ENCODE measurements at places on chromosomes 3 and 15.

GRCh38 chr3:131883086-131883485, 151.7 kb downstream of the CPNE4 start:
- DNase-seq, result no peak

- no peak for DNase-seq
Measured at GRCh38 chr15:99986297-99987118, 253.3 kb upstream of the LYSMD4 start.

GRCh38 chr3:60983906-60984305, 267.3 kb downstream of the FHIT start:
- no peak for DNase-seq

GRCh38 chr3:29153811-29154210, 127.1 kb upstream of the RBMS3 start:
- DNase-seq, result no peak

GRCh38 chr3:133295944-133296917, 103.6 kb upstream of the BFSP2 start:
- DNase-seq, result no peak

GRCh38 chr15:77525400-77525811, 104.7 kb downstream of the HMG20A start:
- no peak for DNase-seq

DNA sequence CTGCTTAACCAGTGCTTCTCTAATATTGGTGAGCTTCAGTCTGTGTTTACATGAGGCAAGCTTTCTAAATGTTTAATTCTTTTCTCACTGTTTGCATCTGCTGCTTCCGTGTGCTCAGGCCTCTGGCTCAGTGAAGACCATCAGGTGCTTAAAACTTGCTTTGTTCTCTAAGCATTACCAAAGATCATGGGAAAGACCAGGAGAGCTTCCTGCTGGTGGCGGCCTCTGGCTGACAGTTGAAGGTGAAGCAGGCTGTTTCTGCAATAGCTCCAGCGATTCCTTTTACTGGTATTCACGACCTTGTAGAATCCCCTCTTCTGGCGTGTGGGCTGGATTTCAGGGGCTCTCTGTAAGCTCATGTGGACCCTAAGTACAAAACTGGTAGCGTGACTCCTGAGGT, 45.1 kb downstream of the EDEM1 start:
- no peak for DNase-seq

DNA sequence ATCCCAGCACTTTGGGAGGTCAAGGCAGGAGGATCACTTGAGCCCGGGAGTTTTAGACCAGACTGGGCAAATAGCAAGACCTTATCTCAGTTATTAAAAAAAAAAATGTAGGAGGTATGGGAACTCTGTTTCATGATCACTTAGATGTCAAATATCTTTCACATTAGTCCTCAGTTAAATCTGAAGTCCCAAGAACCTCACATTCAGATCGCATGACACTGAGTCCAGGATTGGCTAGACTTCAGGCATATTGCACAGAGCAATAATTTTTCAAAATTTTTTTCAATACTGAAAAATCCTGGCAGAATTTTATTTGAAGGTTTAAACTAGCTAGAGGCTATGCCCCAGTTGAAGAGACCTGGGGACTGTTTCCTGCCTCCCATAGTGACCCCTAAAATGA, 56.3 kb upstream of the ZNF148 start:
- no peak for DNase-seq

DNA sequence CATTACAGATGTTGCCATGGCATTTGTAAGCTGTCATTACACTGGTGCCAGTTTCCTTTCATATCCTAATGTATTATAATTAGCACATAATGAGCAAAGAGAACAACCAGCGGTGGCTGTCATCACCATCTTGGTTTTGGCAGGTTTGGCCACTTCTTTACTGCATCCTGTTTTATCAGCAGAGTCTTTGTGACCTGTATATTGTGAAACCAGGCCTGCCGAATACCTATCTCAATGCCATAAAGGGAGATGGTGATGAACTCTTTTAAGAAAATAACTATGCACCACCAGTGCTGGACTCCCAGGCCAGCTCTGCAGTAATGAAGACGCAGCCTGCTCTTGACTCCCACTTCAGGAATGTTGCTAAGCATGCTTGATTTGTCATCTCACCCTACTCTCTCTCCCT, 458.1 kb upstream of the NR2F2 start:
- no peak for DNase-seq

DNA sequence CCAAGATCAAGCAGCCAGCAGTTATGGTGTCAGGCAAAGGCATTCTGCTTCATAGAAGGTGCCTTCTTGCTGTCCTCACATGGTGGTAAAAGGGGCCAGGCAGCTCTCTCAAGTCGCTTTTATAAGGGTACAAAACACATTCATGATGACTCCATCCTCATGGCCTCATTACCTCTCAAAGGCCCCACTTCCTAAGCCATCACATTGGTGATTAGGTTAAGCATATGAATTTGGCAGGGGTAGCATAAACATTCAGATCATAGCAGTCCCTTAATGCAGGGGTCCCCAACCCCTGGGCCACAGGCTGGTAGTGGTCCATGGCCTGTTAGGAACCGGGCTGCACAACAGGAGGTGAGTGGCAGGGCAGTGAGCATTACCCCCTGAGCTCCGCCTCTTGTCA, 42.8 kb downstream of the PRR23E start:
- no peak for DNase-seq

GRCh38 chr3:174957081-174957480, 97.9 kb downstream of the NAALADL2 start:
- DNase-seq, result no peak

DNA sequence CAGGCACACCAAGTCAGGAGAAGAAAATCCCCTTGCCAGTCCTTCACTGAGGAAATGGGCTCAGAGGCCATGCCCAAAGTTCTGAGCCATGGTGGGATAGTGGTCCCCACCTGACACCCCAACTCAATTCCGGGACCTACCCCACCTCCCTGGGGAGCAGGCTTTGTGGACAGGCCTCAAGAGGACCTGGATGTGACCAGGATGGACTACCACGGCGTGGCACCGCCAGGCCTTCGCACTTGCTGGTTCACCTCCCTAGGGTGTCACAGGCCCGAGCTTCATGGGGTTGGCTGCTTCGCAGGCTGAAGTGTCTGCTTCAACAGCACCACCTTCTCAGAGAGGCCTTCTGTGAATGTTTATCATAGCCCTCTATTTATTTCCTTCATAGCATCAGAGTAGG, 31.7 kb downstream of the POC1A start:
- DNase-seq, result no peak

DNA sequence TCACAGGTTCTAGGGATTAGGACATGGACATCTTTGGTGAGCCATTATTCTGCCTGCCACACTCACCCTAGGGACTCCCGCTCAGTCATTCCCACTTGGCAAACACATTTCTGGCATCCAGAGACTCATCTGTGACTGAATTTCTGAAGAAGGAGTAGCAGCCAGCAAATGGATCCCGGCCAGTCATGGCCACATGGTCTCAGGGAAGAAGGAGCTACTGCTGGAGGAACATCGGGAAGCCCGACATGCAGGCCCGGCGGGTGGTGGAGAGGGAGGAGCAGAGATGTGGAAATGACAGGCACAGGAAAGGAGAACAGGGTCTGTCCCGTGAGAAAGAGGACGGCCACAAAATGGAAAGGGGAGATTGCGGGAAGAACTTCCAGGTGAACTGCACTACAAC, 65.4 kb downstream of the SEMA5B start:
- no peak for DNase-seq

DNA sequence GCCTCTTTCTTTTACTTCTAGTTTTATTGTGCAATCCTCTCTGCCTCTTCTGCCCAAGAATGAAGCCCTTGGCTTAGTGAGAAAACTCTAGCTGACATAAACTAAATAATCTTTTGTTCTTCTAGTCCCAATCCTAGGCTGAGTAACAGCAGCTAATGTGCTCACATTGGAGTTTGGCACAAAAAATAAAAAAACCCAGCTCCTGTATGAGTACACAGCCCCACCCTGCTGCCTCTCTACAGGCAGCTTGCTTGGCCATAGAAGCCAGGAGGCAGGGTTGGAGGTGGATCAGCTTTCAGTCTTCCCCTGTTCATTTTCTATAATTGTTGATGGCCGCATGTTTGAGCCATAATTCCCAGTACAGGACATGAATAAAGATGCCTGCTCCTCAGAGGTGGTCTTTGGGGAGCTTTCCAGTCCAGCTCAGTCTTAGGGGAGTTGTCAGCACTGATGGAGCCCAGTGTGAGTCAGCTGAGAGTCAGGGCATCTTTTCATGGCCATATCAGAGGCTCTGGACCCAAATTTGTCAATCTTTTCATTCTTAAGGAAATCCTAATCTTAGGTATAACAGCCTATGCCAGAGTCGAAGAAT, 46.7 kb downstream of the RTP1 start:
- no peak for DNase-seq

GRCh38 chr15:90037511-90037860, 36.4 kb downstream of the ZNF710 start:
- DNase-seq, result no peak

DNA sequence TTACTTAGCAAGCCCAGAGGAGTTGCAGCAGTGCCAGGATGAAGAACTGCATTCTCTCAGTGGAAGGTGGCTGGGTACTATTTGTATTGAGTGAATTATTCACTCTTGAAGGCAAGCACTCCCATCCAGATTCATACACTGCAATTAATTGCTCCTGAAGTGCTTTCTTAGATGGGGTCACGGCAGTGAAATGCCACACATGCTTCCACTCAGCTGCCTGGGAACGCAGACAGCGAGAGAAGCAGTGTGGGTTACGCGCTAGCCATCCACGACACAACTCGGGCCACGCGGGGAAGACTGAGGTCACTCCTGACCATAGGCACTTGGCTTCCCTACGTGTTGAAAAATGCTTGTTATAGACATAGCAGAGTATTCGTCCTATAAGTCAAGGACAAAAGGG, 30.8 kb upstream of the LMCD1 start:
- DNase-seq, result no peak

DNA sequence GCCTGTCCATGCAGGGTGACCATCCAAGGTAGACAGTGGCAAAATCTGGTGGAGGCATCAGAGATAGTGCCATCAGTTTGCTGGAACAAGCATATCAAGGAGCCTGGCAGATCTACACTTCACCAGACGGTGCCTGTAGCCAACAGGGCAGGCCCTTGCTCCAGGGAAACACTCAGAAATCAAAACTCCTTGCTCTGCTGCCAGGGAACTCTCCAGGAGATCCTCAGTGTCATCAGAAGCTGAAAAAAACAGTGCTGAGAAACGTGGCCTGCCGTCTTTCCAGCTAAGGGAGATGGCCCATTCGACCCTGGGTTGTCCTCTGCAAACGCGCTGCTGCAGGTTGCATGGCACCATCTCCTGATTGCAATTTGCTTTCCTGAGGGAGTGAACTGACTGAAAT, 30.5 kb upstream of the ATP13A3 start:
- DNase-seq, result no peak

GRCh38 chr3:105503191-105503593, 136.5 kb downstream of the ALCAM start:
- DNase-seq, result no peak

GRCh38 chr3:172716476-172716875, 5.6 kb upstream of the NCEH1 start:
- no peak for DNase-seq

GRCh38 chr15:74383286-74383685, 15.8 kb upstream of the CYP11A1 start:
- no peak for DNase-seq

DNA sequence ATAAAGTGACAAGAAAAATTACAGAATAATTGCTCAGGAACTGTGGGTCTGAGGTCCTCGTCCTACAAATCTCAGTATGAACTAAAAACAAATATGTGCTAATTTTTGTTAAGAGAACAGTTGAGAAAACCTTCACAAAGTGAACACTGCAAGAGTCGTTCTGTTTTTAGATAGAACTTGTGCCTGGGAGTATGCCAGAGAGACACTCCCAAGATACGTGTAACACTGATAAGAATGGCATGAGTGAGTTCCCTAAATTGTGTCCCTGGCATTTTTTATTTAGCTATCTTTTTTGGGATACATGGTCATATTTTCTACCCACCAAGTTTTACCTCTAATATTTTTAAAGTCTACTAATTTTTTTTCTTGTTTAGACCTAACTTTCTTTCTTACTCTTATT, 860.0 kb upstream of the NR2F2 start:
- no peak for DNase-seq

DNA sequence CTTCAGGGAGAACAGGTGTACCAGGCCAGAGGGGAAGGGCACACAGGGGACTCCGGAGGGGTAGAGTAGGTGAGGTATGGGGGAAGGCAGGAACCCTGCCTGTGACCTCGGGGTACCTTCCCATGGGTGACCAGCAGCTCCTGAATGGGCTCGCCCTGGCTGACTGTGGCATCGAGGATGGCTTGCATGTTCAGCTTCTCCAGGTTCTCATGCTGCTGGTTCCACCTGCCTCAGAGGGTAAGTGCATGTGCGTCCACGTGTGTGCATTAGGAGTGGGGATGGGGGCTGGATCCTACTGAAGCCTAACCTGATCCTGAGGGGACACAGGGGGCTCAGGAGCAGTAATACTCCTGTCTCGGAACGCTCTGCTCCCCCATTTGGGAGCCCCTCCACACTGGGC, 524 bp downstream of the ZMYND10 start:
- DNase-seq, result no peak

- DNase-seq, result no peak
Measured at GRCh38 chr3:125236331-125236903, 23.9 kb upstream of the SLC12A8 start.

Data from NCI-H510A treated with DMSO at 0.1 percent for 48 hours (cell line).